Ovary (tissue), 10 donors: ENCODE measurements at places on chromosomes 7 and 10. TPM values are rescaled to one million over a fixed set of nuclear protein-coding genes. Genes with fewer than 3 reads are reported as not detected.

DNA sequence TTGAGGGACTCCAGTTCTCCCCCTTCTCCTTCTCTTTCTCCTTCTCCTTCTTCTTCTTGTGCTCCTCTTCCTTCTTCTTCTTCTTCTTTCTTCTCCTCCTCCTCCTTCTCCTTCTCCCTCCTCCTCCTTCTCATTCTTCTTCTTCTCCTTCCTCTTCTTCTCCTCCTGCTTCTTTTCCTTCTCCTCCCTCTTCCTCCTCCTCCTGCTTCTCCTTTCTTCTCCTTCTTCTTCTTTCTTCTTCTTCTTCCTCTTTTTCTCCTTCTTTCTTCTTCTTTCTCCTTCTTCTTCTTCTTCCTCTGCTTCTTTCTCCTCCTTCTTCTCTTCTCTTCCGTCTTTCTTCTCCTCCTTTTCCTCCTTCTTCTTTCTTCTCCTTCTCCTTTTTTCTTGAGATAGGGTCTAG lies 25.6 kb upstream of the LIMK1 start:
- DNase-seq: no peak

DNA sequence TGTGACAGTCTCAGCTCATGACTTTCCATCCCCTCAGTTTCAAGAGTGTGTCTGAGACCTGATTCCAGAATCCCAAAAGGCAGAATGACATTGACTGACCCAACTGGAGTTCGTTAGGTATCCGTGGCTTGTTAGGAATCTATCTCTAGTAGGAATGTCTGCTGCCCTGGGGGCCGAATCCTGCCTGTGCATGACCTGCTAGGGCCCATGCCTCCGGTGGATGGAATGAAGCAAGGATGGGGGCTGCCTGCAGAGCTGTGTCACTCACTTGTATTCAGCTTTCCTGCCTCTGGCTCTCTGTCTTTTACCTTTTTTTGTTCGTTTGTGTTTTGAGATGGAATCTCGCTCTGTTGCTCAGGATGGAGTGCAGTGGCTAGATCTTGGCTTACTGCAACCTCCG lies 129.5 kb downstream of the SDK1 start:
- no peak for DNase-seq

OR2A1 gene
- 0.25 TPM for total RNA-seq

GLI3 gene
- total RNA-seq: 54.2 TPM

DNA sequence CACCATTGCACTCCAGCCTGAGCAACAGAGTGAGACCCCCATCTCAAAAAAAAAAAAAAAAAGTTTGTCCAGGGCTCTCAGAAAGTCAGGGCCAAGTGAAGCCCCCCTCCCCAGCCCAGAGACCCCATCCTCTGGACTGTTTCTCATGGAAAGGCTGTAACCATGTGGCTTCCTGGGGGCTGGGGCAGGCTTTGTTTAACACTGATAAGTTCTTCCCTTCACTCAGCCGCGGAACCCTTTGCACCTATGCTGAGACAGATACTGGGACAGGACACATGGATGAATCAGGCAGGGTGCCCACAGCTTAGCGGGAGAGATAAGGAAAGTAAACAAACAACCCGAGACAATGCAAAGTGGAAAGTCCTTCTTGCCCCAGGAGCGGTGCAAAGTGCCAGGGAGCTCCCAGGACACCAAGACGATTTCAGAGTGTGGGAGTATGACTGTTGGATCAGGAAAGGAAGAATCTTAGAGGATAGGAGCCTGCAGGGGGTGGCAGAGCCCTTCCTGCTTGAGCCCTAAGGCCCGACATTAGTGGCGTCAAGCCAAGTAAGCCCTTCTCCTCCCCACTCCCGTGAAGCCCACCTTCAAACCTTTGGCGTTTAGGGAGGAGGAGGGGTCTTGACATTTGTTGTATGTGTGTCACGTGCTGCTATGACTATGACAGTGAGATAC lies 11.6 kb downstream of the MLXIPL start:
- DNase-seq: no peak

DPYSL4 gene
- 1.7 TPM for total RNA-seq

DNA sequence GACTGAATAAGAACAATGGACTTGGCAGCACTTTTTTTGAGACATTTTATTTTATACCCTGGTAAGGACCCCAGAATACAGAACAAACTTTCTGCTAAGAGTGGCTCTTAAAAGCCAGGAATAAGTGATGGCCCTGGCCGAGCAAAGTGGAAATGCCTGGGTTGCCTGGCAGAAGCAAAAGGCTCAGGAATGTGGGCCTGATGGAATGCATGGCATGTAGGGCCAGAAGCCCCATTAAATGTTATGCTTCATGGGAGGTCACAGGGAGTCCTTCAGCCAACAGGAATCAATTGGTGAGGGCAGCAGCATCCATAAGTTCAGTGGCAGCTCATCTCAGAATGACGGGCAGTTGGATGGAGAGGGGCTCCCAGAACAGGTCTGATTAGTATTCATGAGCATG lies 301.5 kb upstream of the CACNA2D1 start:
- no peak for DNase-seq

DNA sequence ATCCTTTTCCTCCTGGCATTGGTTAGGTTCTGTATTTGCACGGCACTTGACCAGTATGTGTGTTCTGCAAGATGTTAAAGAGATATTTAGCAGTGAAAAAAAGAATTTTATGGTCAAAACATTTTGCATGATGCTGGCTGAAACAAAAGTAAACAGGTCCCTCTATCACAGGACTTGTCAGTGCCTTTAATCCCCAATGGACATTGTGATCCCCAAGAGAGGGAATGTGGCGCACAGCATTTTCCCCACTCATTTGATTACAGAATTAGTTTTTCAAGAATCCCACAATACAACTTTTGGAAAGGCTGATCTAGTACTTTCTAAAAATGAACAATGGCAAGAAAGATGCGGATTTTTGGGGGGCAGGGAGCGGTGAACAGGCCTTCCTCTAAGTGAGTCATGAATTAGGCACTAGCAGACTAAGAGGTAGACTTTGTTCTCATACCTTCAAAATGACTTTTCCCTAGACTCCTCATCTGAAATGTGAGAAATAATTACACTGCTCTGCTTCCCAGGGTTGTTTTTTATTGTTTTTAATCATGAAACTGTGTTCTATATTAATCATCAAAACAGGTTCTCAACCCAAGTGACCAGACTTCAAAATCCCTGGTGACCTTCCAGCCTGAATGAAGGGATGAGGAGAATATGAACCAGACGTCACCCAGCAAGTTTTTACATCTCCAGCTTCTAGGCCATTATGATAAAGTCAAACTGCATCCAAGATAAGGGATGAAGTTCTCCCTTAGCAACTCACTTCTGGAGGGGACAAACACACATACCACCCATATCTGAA lies 8.6 kb downstream of the FBXW4 start:
- DNase-seq: no peak

- no peak for DNase-seq
Observed at GRCh38 chr10:32961343-32961894, 3.4 kb upstream of the ITGB1 start.

- peak; percentile 47 for DNase-seq
Observed at GRCh38 chr10:86585037-86585929, 63.7 kb upstream of the WAPL start.

DNA sequence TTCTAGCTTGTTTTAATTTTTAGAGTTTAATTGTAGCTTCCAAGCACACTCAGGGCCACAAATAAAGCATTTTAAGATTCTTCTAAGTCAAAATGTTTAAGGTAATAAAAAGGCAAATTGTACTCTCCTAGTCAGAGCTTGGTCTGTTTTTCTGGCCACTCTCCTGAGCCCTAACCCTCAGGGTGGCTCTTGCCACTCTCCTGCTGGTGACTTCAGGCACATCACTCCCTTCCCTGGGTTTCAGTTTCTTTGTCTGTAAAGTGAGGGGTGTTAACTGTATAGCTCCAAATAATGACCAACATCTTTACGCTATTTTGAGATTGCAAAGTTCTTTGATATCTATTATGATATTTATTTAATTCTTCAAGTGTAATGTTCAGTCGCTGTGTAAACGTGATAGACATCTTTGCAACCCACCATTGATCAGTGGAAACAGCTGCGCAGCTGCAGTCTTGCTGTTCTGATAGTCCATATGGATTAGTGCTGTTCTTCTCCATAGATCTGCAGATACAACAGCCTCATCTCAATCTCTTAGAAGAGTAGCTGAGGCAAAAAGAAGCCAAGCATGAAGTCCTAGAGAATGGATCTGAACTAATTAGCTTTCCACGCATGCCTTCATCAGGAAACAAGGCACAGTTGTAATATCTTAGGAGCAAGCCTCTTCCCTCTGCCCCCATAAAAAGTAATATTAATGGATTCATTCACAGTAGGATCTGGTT lies 189.9 kb downstream of the PLPP4 start:
- no peak for DNase-seq

DNA sequence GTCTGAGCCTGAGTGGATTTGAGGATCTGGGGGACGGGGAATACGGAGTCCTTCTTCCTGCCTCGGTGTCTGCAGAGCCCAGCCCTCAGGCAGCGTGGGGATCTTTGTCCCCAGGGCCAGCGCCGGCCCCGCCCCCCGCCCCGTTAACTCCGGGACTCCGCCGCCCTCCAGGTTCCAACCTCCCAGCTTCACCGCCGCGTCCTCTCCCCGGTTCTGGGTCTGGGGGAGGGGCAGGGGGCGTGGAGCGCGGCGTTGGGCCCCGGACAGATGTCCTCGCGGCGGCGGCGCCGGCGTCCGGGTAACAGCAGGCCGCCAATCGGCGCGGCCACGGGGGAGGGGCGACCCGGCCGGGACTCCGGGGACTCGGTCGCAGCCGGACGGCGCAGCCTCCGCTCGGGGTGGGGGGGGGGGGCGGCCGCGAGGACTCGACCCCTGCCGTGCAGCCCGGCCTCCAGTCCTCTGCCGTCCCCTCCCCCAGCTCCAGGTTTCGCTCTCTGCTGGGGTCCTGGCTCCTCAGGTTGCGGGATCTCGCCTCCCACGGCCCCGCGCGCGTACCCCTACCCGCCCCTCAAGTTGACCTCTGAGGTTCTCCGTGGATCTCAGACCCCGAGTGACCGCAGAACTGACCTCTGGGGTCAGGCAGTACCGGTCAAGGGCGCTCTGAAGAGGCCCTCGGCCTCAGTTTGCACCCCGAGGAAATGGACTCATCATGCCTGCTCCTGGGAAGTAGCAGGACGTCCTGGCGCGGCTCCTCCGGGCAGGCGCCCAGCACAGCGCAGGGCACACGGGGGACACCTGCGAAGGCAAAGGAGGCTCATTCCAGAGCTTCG lies 2.3 kb upstream of the ELFN1 start:
- no peak for DNase-seq
